Kidney epithelial cell (primary cell): ENCODE measurements at places on chromosomes 4 and X. TPM values are rescaled to one million over a fixed set of nuclear protein-coding genes. Genes with fewer than 3 reads are reported as not detected.

DNA sequence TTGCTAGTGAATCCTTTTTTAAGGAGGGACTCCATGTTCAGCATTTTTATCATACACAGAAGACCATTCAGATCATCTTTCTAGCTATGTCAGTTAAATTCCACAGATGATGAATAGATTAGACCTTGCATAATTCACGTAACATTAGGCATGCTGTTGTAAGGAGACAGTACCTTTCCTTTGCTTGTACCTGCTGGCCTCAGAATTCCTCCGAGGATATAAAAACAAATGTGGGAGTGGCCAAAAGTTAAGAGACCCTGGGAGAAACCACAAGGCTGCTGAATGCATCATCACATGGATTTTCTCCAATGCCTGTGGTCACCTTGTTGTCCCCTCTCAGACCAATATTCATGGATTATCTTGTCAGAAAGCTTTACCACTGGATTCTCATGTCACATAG, 201.4 kb downstream of the MAGEB17 start:
- no peak for DNase-seq

The ZMAT1 gene
- 2.4 and 2.8 TPM in 2 replicates for total RNA-seq

DNA sequence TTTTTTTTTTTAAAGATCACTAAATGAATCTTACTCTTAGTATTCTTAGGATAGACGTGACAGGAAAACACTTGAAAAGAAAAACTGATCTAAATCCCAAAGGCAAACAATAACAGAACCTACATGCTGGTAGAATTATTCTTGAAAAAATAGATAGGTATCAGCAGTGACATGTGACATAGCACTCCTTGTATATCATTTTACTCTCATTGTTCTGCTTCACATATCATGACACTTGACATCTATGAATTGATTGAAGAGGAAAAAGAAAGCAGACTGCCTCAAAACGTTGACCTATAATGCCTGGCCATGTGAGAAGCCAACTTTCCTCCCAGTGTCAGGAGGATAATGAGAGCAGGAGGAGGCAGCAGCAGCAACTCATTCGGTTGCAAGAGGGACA, 555.2 kb downstream of the GABRG1 start:
- DNase-seq, result no peak

The INTU gene
- total RNA-seq, result 5.7 and 6.4 TPM in 2 replicates

The AR gene
- total RNA-seq, result 0.25 and 0.89 TPM in 2 replicates

GRCh38 chrX:114166601-114167000, 417.3 kb upstream of the HTR2C start:
- no peak for DNase-seq

GRCh38 chrX:95662200-95662599, 1022.4 kb upstream of the DIAPH2 start:
- no peak for DNase-seq

DNA sequence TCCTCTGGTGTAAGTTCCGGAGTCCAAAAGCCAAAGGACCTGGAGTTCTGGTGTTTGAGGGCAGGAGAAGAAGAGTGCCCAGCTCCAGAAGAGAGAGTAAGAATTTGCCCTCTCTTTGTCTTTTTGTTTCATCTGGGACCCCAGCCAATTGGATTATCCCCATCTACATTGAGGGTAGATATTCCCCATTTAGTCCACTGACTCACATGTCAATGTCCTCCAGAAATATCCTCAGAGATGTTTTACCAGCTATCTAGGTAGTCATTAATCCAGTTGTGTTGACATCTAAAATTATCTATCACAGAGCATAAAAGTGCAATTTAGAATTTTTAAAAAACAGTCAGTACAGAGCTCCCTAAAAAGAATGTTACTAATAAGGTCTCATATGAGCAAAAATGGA, 132.9 kb upstream of the TMEM47 start:
- no peak for DNase-seq

DNA sequence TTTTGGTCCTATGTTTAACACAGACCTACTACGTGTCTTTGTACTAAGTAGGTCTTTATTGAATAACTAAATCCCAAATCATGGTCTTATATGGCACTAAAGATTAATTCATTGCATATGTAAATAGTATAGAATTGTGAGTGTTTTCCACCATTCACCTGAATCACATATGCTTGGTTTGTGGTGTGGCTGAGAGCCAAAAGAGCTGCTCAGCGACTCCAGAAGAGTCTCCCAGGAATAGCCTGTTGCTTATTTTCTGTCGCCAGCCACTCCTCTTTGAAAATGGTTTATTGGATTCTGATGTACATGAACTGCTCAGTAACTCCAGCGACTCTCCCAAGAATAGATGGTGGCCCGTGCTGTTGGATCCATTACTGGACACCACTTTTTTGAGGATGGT, 184.5 kb downstream of the CLCN4 start:
- DNase-seq, result no peak

DNA sequence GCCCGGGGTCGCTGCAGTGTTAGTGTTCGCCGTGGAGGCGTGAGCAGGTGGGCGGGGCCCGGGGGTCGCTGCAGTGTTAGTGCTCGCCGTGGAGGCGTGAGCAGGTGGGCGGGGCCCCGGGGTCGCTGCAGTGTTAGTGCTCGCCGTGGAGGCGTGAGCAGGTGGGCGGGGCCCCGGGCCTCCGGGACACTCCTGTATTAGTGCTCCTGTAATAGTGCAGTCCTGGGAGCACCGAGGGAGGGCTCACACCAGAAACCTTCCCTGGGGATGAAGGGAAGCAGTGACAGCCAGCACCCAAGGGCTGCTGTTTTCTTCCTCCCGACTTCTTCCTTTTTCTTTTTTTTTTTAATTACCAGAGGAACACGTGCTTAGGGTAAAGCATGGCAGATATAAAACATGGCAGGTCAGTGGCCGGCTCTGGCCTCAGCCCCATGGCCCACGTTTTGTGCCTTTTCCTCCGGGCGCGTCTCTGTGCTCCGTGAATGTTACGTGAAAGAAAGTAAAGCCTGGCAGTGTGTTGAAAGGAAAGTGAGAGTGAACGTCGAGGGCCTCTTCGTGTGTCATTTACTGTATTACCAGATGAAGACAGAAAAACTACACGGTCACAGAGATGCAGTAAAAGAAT, 42.0 kb downstream of the PCGF3 start:
- DNase-seq, result no peak

DNA sequence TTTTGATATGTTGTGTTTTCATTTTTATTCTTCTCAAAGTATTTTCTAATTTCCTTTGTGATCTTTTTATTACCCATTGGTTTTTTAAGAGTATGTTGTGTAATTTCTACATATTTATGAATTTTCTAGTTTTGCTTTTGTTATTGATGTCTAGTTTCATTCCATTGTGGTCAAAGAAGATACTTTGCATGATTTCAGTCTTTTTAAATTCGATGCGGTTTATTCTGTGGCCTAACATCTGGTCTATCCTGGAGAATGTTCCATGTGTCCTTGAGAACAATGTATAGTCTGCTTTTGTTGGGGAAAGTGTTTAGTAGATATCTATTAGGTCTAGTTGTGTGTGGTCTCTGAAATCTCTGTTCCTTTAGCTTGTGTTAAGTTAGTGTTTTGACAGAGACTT, 46.2 kb downstream of the PPEF1 start:
- no peak for DNase-seq

GRCh38 chr4:61350932-61351331, 150.8 kb downstream of the ADGRL3 start:
- DNase-seq, result no peak

The GPR82 gene
- total RNA-seq, result not detected in 2 replicates

DNA sequence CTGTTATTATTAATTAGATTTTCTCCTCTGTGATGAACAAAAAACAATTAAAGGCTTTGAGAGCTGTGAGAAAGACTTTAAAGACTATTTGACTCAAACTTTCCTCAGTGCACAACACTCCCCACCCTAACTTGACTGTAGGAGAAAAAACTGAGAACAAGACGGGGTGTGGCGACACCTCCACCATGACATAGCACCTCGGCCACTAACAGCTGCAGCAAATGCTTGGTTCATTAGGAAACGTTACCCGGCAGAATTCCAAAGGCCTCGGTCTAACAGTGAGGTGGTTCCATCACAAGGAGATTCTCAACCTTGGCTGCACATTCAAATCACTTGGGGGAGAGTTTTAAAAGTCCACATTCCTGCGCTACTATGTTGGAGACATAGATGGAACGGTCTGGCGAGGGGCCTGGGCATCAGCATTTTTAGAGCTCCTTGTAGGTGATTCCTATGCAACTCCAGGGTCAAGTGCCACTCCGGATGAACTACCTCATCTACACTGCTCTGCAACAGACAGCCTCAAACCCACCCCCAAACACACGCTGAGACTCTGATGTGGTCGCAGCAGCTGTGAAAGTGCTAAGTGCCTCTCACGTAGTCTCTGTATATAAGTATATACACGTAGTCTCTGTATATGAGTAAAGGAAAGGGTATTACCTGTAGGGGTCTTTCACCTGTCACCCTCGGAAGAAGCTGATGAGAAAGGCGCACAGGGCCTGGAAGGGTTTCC, 1.0 kb downstream of the FGFBP2 start:
- DNase-seq, result no peak

The CTAG1A gene
- not detected in 2 replicates for total RNA-seq

The SLC16A2 gene
- 3.6 and 5.0 TPM in 2 replicates for total RNA-seq

DNA sequence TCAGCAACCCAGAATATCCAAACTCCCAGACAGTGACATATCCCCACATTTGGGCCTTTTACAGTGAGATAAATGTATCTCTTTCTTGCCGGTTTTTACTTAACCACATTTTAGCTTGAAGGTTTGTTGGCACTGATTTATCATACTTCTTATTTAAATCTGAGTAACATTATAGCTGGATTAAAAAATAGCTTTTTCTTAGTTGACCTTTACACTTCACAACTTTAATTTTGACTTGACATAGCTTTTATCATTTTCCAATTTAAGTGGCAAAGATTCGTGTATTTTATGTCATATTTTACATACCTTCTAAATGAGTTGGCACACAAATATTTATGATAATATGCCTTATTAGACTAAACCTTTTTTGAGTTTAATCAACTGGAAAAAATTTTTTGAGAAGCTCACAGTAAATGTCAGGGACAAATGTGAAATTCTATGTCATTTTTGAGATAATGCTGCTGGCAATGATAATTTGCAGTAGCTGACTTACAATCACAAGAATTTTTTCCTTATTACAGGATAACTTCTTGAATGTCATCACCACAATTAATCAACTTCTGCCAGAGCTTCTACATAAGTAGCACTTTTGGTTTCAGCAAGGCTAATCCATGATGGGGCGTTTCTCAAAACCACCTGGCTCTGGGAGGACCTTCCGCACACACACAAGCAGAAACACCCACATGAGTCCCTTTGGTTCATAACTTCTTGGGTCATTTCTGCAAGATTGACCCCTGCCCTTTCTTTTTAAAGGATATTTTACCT, 80.3 kb downstream of the SYTL5 start:
- no peak for DNase-seq

DNA sequence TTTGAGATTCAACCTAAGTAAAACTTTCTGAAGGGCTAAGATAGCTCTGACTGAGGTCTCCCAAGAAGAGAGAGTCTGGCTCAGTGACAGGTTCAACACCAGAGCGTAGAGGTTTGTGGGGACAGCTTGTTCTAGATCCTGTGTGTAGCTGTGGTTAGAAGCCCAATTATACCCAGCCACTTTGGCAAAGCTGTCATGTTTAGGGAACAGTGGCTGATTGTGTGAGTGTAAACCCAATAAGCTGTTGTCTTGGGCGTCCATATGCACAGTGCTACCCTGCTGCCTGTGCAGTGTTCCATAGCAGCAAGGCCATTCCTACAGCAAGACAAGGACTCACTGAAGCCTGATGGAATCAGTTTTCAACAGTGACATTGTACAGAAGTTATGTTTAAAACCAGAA, 11.2 kb upstream of the SCRG1 start:
- DNase-seq, result no peak

- peak; percentile 71 for DNase-seq
Observed at GRCh38 chr4:40333921-40334352, 1.2 kb upstream of the CHRNA9 start.

DNA sequence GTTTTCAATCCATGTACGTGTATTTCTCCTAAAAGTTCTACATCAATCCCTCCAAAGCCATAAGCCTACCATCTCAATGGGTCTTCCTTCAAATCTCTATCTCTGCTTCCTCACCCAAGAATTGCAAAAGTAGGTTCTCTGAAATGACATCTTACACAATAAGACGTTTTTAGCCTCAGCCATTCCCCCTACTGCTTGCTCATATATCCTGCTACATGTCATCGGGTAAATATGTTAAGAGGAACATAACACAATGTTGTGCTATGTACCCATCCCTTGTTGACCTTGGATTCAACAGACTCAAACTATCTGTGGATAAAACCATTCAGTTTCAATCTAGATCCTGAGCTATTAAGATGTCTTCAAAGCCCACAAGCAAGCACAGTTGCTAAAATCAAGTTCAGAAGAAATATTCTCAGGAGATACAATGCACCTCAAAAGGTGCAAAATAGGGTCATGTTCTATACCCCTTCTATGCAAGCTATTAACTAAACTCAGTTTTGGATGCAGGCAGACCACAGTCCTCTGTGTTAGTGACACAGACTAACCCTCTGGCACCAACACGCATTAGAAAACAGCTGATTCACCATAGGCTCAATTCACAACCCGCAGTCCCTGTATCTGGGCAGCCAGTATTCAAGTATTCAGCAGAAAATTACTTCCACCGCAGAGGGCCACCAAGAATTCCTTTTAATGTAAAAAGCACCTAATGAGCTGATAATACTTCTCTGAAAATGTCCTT, 56.8 kb downstream of the CD99L2 start:
- no peak for DNase-seq

The RRAGB gene
- 14.9 and 25.2 TPM in 2 replicates for total RNA-seq

DNA sequence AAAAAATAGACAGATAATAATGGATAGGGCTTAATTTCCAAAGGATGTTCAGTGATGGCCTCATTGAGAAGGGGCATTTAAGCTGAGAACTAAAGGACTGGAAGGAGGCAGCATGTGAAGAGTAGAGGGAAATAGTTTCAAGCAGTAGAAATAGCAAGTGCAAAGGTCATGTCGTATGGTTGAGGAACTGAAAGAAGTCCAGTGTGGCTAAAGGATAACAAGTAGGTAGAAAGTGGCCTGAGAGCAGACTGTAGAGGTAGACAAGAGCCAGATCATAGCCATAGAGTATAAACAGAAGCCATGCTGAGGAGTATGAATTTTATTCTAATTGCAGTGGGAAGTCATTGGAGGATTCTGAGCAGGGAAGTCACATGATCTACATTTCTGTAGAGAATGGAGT, 72.3 kb downstream of the GRIA3 start:
- no peak for DNase-seq

The BOD1L1 gene
- total RNA-seq, result 28.7 and 35.2 TPM in 2 replicates

DNA sequence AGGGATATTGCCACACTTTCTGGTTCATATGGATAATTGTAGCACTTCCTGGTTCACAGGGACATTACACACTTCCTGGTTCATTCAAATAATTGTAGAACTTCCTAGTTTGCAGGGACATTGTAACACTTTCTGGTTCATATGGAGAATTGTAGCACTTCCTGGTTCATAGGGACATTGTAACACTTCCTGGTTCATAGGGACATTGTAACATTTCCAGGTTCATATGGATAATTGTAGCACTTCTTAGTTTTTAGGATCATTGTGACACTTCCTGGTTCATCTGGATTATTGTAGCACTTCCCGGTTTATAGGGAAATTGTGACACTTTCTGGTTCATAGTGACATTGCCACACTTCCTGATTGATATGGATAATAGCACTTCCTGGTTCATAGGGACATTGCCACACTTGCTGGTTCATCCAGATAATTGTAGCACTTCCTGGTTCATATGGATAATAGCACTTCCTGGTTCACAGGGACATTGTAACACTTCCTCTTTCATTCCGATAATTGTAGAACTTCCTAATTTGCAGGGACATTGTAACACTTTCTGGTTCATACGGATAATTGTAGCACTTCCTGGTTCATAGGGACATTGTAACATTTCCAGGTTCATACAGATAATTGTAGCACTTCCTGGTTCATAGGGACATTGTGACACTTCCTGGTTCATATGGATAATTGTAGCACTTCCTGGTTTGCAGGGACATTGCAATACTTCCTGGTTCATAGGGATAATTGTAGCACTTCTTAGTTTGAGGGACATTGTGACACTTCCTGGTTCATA, 59.2 kb upstream of the CD99 start:
- DNase-seq, result no peak
